COLO829 (cell line): ENCODE measurements at places on chromosomes 11 and 22.
A peak's percentile ranks its signal among the peaks of the same experiment; 100 is the strongest.

DNA sequence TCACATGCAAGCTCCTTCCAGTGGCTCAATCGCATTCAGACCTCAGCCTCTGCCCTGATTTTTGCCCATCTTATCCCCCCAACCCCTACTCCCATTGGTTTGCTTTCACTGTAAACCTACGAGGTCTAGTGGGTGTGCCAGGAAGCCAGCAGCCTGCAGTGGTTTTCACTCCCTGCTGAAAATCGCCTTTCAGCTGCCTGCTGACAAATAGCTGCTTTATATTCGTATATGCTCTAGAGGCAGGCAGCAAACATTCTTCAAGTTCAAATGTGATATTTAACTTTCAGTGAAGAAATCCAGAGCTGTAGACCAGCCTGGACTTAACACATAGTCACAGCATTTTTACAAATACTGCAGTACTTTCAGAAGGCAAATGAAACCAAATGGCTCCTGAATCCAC is 92.8 kb upstream of the APOA1 start:
- DNase-seq = no peak

- DNase-seq = no peak
These were observed 118.1 kb downstream of the DBX1 start for GRCh38 chr11:20042045-20042639.

DNA sequence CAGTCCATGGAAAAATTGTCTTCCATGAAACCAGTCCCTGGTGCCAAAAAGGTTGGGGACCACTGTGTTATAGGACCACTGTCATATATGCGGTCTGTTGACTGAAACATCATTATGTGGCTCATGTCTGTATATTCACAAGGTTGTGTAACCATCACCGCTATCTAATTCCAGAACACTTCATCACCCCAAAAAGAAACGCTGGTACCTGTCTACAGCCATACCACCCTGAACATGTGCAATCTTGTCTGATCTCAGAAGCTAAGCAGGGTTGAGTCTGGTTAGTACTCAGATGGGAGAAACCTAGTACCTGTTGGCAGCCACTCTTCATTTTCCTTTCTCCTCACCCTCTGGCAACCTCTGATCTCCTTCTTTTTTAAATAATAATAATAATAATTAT is 12.9 kb upstream of the PIK3IP1 start:
- DNase-seq = no peak

- no peak for DNase-seq
These were observed 11.1 kb downstream of the PPP6R3 start for GRCh38 chr11:68471360-68472340.

DNA sequence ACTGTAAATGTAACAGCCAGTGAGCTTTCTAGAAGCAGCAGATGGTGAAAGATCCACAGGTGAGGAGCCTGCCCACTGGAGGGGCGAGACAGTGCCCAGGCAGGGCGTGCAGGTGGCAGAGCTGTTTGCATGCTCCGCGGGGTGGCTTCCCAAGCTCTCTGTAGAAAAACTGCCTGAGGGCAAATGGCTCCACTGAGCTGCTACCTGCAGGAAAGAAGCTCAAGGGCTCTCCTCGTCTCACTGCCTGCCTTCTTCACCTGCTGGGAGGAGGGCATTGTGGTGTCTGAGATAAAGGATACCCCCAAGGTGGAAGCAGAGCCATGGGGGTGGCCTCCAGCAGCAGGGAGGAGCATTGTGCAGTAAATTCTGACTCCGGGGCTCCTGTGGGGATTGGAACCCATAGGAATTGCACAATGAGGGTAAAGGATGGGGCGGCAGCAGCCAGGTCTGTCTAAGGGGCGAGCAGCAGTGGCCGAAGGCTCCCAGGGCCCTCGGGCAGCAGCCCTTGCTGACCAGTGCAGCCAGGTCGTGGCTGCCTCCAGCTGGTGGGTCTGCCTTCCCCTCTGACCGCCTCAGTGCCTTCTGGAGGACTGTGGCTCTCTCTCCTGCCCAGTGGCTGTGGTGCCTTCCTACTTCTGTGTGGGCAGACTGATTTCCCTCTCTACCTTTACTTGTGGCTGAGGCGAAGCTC is 28.0 kb upstream of the CABP7 start:
- no peak for DNase-seq

GRCh38 chr11:65329944-65330403 is 3.7 kb upstream of the DPF2 start:
- DNase-seq = peak; percentile 84

GRCh38 chr22:38798496-38798895 is 4.6 kb upstream of the DNAL4 start:
- no peak for DNase-seq

GRCh38 chr11:103380031-103380430 is 270.8 kb downstream of the DYNC2H1 start:
- DNase-seq = no peak

DNA sequence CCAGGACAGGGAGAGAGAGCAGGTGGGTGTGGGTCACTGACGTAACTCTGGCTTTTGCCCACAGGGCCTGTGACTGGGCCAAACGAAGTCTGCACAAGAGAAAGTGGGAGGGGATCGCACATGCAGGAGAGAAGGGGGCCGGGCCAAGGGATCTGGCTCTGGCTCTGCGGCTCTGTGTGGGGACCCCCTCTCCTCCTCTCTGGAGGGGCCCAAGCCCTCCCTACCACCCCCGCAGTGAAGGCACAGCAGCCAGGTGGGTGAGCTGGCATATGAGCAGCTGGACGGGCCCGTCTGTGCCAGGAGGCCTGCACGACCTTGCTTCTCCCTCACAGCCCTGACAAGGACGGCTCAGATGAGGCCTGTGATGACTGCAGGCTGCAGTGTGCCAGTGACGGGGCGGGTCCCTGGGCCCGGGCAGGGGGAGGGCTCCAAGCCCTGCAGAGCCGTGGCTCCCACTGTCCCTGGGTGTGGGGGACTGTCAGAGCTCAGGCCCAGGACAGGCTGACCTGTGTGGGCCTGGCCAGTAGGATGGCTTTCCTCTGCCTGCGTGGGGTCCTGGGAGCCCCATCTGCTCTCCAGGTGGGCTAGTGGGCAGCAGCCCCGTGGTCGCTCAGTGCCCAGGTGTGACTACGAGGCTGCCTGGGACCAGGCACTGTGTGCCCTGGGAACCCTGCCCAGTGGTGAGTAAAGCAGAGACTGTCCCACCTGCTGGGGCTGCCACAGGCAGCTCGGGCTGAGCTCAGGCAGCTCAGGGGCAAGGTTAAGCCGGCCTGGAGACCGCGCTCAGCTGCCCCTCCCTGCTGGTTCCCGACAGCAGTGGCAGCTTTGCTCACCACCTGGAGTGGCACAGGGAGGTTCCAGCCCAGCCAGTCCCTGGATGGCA is 22.2 kb downstream of the MRGPRG start:
- no peak for DNase-seq

GRCh38 chr22:50007057-50007511 is 5.5 kb downstream of the IL17REL start:
- DNase-seq = no peak

DNA sequence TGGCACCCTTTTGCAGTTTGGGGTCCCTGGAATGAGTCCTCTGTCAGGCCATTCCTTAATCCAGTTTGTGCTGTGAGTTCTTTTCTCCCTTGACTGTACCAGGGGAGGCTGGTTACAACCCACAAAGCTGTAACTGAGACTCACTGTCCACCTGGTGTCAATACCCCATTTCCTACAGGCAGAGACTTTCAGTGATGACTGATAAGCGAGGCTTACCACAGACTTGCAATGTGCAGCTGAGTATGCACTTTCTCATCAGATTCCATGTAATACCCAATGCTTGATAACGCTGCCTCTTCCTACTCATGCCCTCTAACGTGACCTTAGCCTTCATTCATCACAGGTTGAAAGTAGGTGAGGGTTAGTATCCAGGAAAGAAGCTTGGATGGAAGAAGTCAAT is 120.1 kb downstream of the INSC start:
- no peak for DNase-seq

- no peak for DNase-seq
These were observed 243.7 kb upstream of the TBCEL start for GRCh38 chr11:120780239-120780638.

DNA sequence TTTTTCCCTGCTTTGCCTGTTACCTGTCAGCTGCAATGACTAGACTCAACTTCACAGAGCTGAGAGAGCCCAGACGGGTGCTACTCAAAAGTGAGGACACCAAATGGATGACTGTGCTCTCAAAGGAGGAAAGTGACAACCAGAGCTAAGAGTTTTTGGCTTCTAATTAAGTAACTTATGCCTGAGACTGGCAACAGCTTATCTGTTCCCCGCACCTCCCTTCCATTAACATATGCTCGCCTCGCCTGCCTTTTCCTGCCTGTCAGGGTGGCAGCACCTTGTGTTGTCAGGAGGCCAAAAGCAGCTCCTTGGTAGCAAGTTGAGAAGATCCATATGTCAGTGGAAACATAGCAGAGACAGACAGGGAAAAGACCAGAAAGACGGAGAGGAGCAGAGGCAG is 573.9 kb upstream of the KIRREL3 start:
- DNase-seq = no peak

DNA sequence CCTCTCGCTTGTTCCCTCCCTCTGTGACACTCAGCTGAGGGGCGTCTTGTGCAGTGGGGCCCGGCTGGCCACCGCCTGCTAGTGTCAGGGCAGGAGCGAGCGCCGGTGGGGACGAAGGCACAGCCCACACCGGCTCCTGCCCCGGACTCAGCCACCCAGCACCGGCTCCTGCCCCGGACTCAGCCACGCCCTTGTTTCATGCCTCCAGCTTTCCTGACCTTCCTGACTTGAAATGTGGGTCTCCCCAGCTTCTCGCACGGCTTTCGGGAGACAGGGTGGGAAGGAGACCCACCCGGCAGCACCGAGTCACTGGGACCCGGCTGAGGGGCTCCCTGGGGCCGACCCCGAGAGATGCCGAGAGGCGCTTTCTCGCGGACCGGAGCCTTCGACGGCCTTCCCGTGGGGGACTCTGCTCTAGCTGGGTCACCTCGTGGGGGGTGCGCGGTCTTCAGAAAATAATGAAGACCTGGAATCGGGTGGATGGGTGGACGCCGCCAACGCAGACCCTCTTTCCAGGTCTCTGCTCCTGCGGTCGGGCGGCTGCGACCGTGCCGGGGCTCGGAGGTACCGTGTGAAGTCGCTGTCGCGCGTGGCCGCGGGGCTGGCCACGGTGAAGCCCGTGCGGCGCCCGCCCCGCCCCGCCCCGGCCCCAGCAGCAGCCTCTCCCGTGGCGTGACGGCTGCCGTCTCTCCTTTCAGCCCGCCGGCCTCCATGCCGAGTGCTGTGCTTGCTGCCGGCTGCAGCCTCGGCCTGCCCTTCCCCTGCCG is 10.2 kb downstream of the GLB1L2 start:
- no peak for DNase-seq

DNA sequence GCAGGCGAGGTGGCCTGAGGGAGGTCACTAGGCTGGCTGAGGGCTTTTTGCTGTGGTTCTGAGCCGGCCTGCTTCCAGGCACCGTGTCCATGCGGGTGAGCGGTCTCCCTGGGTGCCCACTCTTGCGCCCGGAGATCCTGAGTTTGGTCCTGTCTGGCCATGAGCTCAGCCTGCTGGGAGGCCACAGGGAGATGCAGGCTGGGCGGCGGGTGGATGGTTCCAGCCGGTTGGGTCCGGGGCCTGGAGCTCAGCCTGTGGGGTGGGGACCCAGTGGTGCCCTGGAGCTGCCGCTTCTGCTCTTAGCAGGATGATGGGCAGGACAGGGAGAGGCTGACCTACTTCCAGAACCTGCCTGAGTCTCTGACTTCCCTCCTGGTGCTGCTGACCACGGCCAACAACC is 18.5 kb downstream of the TPCN2 start:
- no peak for DNase-seq

DNA sequence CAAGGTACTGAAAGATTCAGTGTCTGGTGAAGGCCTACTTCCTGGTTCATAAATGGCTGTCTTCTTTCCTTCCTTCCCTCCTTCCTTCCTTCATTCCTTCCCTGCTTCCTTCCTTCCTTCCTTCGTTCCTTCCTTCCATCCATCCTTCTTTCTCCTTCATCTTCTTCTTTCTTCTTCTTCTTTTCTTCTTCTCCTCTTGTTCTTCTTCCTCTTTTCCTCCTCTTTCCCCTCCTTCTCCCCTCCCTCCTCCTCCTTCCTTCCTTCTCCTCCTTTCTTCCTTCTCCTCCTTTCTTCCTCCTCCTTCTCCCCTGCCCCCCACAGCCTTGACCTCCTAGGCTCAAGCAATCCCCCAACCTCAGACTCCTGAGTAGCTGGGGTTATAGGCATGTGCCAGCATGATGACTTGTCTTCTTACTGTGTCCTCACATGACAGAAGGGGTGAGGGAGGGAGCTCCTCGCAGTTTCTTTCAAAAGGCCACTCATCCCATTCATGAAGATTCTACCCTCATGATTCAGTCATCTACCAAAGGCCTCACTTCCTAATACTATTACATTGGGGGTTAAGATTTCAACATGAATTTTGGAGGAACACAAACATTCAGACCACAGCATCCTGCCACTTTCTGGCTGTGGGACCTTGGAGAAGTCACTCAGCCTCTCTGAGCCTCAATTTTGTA is 22.6 kb upstream of the CCDC134 start:
- no peak for DNase-seq

DNA sequence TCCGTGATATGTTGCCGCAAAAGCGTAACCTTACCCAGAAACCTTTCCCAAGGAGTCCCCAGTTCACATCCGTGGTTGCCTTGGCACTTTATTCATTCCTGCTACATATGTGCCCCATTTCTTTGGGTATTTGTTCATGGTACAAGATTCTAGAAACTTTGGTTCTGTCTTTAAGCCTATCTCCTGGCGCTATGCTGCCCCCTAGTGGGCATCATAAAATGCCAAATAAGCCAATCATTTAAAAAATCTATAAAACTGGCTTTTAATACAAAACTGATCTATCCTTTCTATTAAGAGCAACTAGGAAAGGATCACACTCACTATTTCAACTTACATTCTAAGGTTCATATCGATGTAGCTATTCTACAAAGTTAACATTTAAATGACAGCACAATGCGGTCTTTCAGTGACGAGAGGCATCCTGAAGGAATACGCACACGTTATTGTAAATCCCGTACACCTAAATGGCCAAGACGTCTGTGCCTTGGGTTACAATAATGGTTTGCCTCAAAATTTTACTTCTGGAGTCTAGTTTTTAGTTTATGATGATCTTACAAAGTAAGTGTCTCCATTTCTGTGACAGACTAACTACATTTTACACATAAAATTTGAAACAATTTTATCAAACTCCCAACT is 16.2 kb downstream of the PIWIL3 start:
- peak; percentile 62 for DNase-seq

- no peak for DNase-seq
These were observed 48.0 kb downstream of the IGLL5 start for GRCh38 chr22:22935546-22936157.

GRCh38 chr22:23380911-23381310 is 199.2 kb downstream of the IGLL1 start:
- no peak for DNase-seq

GRCh38 chr11:32531528-32531927 is 52.1 kb upstream of the EIF3M start:
- no peak for DNase-seq

GRCh38 chr11:76801736-76802135 is 18.6 kb downstream of the TSKU start:
- DNase-seq = no peak

DNA sequence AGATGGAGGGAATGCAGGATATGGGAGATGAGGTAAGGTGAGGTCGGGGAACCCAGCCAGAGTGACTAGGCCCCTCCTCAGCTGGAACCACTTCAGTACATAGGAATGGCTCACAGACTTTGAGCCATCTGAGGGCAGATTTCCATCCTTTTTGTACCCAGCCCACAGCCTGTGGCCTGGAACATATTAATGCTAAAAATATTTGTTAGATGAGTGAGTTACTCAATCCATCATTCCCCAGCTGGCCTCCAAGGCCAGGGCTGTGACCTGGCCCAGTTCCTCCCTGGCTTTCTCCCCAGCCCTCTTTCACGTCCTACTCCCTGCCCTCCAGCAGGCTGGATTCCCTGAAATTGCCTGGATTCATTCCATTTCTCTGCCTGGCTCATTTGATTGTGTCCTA is 57.2 kb upstream of the PRDM11 start:
- no peak for DNase-seq

- no peak for DNase-seq
These were observed 118.3 kb downstream of the WT1 start for GRCh38 chr11:32316858-32317642.
